ENCODE measurements at places on chromosomes 6 and 20.
A peak's percentile ranks its signal among the peaks of the same experiment; 100 is the strongest.

GRCh38 chr6:170294813-170295509, 4.1 kb upstream of the DLL1 start:
- DNase-seq, result no peak

- DNase-seq, result no peak
Measured at GRCh38 chr6:18359237-18359885, 27.8 kb upstream of the RNF144B start.

GRCh38 chr6:3041606-3042005, 26.7 kb upstream of the RIPK1 start:
- DNase-seq, result no peak

DNA sequence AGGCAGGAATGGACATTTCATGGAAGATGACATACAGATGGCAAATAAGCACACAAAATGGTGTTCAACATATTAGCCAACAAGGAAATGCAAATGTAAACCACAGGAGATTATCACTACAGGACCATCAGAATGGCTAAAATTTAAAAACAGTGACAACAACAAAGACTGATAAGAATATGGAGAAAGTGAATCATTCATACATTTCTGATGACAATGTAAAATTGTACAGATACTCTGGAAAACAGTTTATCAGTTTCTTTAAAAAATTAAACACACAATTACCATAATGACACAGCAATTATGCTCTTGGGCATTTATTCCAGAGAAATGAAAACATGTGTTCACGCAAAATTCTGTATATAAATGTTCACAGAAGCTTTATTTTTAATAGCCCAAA, 105.8 kb upstream of the RUNX2 start:
- no peak for DNase-seq

- DNase-seq, result no peak
Measured at GRCh38 chr20:40181676-40182075, 507.4 kb downstream of the MAFB start.

GRCh38 chr20:24934101-24934661, 14.9 kb upstream of the CST7 start:
- DNase-seq, result no peak

DNA sequence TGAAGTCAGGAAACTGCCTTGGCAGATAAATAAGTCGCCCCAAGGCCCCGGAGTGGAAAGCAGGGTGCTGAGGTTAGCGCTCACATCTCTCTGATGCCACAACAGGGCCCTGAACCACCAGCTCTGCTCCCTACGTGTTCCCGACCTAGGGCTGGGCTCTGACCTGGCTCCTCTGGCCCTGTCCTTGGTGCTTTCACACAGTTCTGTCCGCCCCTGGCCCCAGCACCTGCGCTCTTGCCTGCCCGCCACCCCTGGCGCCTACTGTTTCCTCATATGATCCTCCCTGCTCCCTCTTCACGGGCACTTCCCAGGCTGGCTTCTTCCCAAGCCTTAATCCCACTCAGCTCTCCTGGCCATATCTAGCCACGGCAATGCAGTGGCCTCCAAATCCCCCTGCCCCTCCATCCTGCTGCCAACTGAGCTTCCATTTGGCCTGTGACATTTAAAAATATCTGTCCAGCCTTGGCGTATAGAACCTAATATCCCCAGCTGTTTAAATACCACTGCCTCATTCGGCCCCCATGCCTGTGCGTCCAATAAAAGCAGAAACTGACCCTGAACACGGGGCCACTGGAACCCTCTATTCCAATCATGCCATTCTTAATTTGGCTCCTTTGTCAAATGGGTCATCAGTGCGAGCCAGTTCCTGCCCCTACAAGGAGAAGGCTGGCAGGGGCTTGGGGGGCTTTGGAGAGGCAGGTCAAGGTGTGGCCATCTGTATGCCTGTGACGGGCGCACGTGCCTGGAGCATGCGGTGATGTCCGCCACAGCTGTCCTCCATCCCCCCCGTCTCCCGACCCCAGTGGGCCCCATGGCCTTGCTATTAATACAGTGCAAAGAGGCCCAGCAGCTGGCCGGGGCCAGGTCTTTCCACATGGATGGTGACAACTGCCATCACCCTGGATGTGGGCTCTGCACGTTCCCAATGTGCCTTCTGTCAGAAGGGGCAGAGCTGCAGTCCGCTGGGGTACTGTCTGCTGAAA, 27.7 kb downstream of the GNAS-AS1 start:
- no peak for DNase-seq

- DNase-seq, result no peak
Measured at GRCh38 chr6:68238097-68238601, 396.9 kb upstream of the ADGRB3 start.

DNA sequence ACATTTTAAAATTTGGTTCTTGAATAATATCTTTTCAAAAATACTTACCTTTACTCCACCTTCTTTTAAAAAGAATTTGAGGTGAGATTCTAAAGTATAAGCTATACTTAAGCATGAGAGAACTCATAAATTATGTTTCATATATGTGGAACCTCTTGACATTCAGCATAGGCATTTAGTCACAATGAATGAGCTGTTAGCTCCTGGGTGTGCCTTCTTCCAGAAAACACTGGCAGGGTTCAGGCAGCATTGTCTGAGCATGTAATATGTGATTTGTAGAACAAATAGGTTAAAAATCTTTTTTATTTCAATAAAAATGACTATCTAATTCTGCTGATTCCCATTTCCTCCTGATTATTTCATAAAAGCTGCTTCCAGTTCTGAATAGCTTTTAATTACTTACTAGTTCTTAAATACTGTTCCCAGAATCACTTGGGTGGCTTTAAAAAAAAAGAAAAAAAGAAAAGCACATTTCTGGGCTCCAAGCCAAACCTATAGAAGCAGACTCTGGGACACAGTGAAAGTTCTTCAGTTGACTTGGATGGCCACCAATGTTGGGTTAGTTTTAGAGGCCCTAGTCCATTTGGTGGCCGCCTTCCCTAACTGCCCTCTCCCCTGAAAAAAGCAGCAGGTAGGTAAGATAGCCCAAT, 20.2 kb downstream of the RNF8 start:
- DNase-seq, result peak; percentile 23

DNA sequence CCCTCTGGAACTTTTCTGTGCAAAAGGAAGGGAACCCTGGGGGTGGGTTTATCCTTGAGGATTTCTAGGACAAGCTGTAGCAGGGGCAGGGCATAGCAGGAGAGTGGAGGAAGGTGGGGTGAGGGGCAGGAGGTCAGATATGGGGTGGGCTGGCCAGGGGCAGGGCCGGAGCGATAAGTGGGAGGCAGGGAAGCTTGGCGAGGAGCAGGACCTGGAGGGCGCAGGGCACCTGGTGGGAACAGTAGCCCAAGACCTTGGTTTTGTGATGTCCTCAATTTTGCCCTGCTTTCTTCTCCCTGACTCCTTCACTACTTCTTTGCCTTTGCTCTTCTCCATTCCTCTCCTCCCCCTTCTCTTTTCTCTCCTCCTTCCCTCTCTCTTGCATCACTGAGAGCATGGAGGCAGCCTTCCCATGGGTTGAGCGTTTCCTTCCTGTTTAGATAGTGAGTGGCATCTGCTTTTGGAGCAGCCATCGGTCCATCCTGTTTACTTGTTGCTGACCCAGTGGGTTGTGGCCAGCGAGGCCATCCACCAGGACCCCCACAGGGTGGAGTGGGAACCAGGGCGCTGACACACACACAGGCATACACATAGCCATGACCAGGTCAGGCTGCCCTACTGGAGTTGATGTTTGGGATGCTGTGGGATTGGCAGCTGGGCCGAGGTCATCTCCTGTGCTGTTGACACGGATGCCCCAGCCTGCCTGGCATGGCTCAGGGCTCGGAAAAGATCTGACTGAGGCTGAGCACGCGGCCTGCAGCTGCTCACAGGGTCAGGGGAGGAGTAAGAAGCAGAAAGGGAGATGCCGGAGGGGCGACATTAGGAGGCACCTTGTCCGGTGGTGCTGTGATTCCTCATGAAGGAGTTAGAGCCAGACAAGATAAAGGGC, 121.0 kb upstream of the RNF24 start:
- no peak for DNase-seq

DNA sequence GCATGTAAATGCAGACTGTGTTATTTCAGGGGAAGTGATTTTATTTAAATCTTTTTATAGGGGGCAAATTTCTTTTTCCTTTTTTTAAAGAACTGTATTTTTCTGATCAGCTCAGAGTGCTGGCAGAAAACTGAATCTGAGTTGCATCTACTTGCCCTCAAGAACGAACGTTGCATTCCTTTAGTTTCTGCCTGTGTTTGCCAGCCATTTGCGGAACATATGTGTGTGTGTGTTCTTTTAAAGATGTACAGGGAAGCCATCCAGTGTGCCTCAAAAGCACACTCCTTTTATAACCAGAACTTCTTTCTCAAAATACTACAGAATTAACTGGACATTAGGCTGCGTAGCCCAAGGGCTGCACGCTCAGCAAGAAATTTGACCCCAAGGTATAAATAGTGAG, 25.8 kb upstream of the INSM1 start:
- DNase-seq, result no peak

DNA sequence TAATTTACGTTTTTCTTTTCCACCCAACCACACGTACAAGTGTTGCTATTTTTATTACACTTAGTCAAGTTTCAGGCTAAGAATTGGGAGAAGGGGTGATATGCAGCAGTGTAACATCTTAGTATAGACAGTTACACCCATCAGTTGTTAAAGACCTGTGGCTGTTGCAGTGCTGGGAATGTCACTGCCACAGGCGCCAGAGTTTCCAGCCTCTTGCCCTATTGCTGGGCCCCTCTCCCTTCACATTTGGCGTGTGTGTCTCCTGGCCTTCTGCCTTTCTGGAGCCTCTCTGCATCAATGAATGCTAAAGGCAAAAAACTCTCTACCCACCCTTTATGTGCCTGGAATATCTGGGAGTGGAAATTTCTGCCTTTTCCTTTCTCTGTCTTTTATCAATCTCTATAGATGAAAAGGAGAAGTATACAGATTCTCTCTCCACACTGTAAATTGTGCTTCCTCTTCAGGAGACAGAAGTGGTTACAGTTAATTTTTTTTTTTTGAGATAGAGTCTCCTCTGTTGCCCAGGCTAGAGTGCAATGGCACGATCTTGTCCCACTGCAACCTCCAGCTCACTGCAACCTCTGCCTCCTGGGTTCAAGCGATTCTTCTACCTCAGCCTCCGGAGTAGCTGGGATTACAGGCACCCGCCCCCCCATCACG, 73.0 kb downstream of the TIAM2 start:
- no peak for DNase-seq

DNA sequence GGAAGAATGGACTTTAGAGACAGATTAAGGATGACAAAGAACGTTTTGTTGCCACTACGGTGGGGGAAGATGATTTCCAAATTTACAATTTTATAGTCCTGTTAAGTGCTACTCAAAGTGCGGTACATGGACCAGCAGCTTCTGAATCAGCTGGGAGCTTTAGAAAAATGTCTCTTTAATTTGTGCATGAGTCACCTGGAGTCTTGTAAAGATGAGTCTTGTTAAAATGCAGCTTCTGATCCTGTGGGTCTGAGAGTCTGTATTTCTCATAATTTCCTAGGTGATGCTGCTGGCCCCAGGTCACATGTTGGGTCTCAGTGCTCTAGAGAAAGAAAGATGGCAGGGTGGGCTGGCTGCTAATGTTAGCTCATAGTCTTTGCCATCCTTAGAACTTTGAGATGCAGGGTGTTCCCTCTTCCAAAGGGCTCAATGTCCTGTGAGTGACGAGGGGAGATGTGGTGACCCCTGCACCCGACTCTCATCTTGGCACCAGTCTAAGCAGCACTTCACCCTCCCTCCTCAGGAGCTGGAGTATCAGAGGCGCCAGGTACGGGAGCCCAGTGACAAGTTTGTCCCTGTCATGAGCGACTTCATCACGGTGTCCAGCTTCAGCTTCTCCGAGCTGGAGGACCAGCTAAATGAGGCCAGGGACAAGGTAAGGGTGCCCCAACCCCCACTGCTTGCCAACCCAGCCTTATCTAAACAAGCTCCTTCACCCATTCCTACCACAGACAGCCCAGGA, 34.5 kb downstream of the MOCS1 start:
- DNase-seq, result no peak

DNA sequence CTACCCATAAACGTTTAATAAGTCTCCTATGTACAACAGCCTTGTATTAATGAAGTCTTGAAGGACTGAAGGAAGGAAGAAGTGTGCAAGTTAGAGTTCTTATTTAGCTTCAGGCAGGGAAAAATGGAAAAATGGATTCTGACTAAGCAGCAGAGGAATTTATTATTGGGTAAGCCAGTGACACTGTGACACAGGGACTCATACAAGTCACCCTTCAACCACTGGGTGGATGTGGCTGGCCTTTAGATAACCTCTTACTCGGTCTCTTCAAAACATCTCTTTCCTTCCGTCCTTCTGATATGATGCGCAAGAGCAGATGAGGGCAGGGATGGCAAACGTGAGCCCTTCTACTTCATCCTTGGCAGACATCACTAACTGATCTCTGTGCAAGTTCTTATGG, 145.6 kb downstream of the DHX35 start:
- DNase-seq, result no peak

GRCh38 chr6:80698459-80698858, 592.0 kb downstream of the BCKDHB start:
- DNase-seq, result no peak

GRCh38 chr6:147933224-147933623, 409.4 kb upstream of the SASH1 start:
- DNase-seq, result no peak
